ENCODE measurements at places on chromosomes 12 and 14. TPM values are rescaled to one million over a fixed set of nuclear protein-coding genes. Genes with fewer than 3 reads are reported as not detected.

DNA sequence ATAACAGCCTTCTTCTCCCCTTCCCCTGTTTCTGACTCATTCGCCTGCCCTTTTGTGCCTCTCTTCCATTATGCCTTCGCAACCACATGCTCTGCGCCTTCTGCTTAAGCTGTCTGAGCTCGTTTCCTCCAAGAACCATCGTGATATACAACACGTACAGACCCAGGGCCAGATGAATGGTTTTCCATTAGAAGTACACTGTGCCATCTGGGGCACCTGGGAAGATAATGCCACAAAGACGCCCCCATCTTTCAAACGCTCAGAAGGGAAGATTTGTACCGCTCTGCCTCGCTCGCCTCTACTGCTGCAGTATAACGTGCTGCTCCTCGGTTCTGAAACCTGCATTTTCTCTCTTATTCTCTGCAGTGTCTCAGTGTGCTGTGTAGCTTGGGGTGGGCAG lies 470.9 kb upstream of the STXBP6 start:
- no peak for DNase-seq

- no peak for DNase-seq
Observed at GRCh38 chr14:63032641-63033040, 12.6 kb downstream of the KCNH5 start.

DNA sequence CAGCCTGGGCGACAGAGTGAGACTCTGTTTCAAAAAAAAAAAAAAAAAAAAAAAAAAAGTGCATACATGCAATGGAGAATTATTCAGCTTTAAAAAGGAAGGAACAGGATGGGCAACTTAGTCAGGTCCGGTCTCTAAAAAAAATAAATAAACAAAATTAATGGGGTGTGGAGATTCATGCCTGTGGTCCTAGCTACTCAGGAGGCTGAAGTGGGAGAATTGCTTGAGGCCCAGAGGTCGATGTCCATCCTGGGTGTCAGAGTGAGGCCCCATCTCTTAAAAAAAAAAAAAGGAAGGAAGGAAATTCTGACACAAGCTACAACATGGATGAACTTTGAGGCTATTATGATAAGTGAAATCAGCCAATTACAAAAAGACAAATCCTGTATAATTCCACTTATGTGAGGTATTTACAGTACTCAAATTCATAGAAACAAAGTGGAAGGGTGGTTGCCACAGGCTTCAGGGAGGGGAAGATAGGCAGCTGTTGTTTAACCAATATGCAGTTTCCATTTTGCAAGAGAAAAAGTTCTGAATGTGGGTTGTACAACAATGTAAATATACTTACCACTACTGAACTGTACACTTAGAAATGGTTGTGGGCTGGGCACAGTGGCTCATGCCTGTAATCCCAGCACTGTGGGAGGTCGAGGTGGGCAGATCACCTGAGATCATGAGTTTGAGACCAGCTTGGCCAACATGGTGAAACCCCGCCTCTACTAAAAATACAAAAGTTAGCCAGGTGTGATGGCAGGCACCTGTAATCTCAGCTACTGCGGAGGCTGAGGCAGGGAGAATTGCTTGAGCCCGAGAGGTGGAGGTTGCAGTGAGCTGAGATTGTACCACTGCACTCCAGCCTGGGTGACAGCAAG lies 12.3 kb upstream of the APOF start:
- DNase-seq, result no peak

The FBXW8 gene
- total RNA-seq, result 20.3 TPM

GRCh38 chr14:61174441-61174891 lies 106.7 kb downstream of the TMEM30B start:
- no peak for DNase-seq

DNA sequence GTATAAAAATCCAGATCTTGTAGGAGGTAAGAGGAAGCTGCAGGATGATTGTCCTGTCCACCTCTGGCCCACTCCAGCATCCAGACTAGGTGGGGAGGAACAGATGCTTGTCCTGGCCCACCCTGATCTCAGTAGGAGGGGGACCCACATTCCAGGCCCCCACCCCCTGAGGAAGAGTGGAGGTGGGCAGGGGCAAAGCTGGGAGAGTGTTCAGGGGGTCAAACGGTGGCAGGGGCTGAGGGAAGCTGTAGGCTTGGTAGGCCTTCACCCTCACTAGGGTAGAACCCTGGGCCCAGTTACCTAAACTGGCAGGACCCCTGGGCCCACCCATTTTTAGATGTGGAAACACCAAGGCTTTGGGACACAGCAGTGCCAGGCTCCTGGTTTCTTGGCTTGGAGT lies 4.1 kb downstream of the SLC48A1 start:
- peak; percentile 66 for DNase-seq

GRCh38 chr14:58730792-58731464 lies 93.2 kb downstream of the DACT1 start:
- no peak for DNase-seq

The GLS2 gene
- total RNA-seq, result 2.5 TPM

The GDF3 gene
- 0.66 TPM for total RNA-seq

Measured in kidney (tissue), 22 donors.